Stimulated activated CD8-positive, alpha-beta memory T cell treated with anti-CD3 and anti-CD28 coated beads, Interleukin-4, amount 100 ng/mL, for 1 hour (primary cell): ENCODE measurements at places on chromosomes 3 and 15.

DNA sequence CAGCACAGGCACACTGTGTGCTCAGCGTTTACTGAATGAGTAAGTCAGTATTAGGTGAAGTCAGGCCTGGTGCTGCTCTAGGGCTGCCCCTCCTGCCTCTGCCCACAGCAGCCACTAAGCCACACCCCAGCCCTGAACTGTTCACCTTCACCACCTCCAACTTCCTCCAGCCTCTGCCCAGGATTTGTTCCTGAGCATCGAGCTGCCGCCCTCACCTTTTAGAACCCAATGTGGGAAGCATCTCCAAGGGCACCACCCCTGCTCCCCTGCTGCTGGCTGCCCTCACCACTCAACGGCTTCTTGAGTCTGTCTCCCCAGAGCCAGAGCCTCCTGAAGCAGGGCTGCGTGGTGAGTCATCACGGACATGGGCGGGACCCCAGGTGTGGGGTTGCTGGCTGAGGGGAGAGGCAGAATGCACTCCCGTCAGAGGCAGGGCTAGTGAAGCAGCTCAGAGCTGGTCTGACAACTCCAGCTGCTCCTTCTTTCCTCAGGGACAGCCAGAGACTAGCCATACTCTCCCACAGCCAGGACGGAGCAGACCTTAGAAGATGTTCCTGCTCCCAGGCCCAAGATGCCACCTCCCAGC, 5.8 kb downstream of the HYAL2 start:
- no peak for DNase-seq

DNA sequence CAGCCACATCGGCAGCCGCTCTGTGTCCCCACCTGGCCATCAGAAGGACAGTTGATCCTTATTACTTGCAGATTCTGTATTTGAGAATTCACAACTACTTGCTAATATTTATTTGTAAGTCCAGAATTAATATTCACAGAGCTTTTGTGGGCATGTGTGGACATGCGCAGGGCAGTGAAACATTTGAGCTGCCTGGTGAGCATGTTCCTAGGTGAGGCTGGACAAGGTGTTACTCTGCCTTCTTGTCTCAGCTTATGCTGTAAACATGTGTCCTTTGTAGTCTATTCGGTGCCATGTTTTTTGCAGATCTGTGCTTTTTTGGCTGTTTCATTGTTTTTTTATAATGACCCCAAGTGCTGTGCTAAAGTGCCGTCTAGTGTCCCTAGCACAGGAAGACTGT, 15.6 kb downstream of the FAH start:
- no peak for DNase-seq

- DNase-seq: no peak
Measured at GRCh38 chr15:72827226-72827625, 43.7 kb upstream of the ADPGK start.

GRCh38 chr15:62432702-62433398, 267.8 kb upstream of the C2CD4B start:
- DNase-seq: no peak
